ENCODE measurements at places on chromosomes 12 and 14.

GRCh38 chr12:109088818-109089217 lies 4.5 kb downstream of the ALKBH2 start:
- DNase-seq = no peak

GRCh38 chr12:63068857-63069442 lies 82.1 kb downstream of the AVPR1A start:
- peak; percentile 63 for DNase-seq

- DNase-seq = no peak
Measured at GRCh38 chr14:95025941-95026340, 131.4 kb downstream of the DICER1 start.

DNA sequence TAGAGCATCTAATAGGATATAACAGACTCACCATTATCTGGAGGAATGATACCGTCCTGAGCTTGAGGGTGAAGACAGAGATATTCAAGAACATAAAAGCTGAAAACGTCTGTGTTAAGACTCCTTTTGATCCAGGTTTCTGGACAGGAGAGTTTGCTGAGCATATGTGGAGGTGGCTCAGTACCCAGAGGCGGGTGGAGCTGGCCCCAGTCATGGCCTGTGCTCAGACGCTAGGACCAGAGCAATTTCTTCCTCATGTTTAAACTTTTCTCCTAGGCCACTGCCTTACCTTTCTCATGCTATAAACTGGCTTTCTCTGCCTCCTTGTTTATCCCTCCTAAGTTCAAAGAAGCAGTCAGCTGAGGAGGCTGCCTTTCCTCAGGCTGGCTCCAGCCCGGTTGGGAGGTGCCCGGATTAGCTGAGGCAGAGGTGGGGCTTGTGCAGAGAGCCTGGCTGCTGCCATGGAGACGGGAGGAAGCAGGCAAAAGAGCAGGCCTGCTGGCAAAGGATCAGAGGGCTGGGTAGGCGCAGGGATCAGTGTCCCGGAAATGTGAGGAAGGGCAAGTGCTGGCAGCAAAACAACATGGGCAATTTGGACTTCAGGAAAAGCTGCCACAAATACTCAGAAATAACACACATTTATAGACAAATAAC lies 13.7 kb downstream of the COA8 start:
- DNase-seq = no peak

DNA sequence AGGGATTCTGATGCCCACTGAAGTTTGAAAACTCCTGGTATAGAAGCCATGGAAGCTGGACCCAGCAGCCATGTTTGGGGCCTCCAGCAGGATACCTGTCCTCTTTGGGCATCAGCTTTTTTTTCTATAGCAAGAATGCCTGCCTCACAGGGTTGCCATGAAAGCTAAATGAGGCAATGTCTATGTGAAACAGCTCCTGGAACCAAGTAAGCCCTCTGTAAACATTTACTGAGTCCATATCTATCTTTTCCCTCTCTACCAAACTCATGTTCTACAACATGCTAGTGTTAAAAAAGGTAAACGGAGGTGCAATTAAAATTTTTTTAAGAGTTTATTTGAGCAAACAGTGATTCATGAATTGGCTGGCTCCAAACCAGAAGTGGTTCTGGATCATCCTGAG lies 28.6 kb downstream of the FLVCR2 start:
- no peak for DNase-seq

DNA sequence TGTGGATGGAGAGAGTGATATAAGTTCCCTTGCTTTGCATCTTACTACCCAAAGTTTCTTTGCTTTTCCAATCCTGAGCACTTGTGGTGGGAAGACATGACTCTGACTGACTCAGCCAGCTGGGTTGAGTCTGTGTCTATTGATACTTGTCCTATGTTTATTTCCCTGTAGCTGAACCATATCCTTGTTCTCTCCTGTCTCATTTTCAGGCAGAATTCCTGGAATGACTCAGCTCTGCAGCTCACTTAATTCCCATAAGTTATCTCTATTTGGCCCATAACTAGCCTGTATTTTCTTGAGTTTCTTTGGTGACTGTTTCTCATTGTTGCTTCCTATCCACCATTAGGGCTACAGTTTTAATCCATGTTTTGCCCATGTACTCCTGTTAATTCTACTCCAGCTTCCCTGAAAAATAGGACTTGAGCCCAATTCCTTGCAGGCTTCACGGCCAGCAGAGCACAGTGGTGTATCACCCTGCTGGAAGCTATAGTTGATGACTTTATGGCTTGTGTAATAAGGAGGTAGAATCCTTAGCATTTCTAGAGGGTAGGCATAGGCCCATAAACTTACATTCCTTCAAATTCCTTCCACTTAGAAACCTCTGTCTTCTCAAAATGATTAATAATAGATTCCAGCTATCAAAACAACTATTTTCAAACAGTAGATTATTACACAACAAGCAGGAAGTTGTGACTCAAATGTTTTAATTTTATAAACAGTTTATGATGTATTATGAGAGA lies 183.1 kb downstream of the TMTC3 start:
- DNase-seq = no peak

GRCh38 chr12:91044586-91044985 lies 13.2 kb downstream of the KERA start:
- DNase-seq = no peak

- no peak for DNase-seq
Measured at GRCh38 chr14:89586258-89587135, 169.5 kb upstream of the FOXN3 start.

DNA sequence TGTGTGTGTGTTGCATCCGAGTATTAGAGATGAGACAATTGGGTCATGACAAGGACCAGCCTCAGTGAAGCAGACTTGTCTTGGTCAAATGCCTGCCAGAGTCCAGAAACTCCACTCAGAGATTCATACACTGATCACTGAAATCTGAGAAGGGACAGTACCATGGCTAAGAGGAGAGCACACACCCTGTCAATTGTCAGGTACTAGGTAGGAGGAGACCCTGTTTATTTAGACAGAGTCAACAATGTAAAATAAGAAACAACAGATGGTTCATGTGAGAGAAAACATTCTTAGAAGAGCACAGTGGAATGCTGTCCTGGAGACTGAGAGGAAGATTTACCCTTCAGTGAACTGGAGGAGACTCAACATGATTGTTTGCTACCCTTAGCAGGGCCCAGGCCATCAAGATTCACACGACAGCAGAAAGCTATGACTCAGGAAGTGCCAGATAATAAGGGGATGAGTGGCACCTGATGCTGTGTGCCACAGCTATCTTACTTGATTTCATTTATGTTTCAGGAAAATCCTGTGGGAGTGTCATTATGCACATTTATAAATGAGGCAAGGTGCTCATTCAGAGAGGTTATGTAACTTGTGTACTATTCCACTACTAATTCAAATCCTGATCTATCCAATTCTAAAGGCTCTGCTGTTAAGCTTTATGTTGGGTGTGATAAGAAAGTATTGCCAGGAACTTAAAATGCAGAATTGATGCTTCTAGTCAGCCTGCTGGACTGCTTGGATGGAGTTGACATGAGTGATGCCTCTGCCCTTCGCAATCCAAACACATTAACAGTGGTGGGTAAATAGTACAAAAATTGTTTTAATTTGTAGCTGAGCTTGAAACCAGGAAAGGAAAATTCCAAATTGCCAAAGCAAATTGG lies 136.6 kb upstream of the NEDD1 start:
- DNase-seq = no peak

DNA sequence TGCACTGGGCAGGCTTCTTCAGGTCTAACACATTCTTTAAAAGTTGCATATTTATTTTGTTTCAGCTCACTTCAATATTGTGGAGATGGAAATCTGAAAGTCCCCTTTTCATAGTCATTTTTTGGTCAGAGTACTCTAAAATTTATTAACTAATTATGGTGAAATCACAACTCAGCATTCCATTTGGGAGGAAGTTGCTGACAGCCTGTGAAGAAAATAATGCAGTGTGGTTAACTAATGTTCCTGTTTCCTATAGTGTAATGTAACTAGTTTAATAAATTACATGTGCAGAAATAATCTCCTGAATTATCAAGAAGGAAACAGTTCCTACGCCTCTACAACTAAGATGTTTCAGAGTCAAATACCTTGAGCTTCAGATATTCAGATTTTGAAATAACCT lies 17.1 kb downstream of the LRFN5 start:
- no peak for DNase-seq

DNA sequence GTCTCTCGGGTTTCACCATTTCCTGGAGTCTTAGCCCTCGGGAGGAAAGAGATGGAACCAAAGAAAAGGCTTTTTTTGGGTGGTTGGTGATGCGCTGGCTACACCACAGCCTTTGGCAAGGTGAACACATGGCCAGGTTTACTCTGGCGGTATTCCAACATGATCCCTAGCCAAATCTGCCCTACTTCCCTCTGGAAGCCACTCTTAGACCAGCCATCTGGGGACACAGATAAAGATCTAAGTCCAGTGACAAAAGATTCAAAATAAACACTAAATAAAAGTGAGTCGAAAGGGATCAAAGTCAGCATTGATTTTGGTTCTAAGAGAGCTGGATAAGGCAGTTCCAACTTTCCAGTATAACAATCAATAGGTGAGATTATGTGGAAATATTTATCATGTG lies 694.5 kb downstream of the VRK1 start:
- no peak for DNase-seq

DNA sequence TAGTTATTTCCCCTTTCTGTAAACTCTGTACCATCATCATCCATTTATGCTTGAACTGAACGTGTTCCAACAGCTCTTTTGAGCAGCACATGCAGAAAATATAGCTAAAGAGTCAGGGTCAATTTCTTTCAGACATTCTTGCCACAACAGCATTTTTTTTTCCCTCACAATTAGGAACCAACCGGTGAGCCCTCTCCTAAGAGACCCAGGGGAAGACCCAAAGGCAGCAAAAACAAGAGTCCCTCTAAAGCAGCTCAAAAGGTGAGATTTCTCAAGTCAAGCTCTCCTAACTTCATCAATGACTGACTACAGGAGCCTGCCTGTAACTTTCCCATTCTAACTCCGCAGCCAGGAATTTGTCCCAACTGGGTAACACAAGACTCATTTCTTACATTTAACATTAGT lies 3.5 kb downstream of the HMGA2 start:
- DNase-seq = no peak

DNA sequence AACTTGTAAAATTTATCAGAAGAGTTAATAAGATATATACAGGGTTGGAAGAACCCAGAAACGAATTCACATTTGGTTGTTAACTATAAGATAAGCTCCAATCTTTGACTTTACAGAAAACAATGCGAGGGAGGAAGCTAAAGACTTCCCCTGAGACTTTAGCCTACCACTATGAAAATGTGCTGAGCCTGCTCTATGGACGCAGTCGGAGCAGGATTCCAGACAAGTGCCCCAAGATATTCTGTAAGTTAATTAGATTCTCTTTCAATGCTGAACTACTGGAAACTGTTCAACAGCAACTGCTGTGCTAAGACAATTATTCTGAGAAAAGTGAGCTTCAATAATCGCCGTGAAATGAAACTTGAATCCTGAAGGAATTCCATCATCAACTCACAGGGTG lies 8.3 kb upstream of the LRRC10 start:
- no peak for DNase-seq

DNA sequence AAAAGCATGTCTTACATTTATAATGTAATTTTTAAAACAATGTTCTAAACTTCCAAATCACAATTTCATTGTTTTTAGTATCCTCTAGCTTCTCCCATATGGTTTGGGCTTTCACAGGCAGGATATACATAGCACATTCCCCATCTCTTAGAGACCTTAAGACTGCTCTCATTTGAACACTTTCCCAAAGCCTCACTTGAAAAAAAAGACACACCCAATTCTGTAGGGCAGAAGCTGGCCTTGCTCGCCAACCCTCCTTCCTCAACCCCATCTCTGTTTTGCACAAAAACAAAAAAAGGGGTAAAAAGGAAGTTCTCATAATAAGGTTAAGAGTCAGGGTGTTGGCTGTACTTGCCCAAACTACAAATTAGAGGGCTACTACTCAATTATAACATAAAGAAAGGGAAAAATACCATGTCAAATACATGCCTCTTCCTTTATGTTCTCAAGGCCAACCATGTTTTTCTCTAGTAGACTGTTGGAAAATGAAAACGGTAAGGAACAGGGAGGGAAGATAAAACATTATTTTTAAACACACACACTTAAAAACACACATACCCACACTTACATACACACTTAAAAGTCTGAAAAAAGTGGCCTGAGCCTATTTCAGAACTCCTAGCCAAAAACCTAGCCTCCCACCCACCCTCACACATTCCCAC lies 9.9 kb upstream of the KANSL2 start:
- DNase-seq = no peak

- no peak for DNase-seq
Measured at GRCh38 chr14:98819867-98820206, 452.2 kb downstream of the BCL11B start.

DNA sequence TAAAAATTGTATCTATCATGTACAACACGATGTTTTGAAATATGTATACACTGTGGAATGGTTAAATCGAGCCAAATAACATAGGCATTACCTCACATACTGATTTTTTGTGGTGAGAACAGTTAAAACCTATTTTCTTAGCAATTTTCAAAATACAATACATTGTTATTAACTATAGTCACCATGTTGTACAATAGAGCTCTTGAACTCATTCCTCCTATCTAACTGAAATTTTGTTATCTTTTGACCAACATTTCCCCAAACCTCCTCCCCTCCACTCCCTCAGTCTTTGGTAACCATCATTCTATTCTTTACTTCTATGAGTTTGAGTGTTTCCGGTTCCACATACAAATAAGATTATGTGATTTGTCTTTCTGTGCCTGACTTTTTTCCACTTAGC lies 6.8 kb upstream of the SLC38A2 start:
- no peak for DNase-seq

GRCh38 chr14:85554106-85554505 lies 24.2 kb downstream of the FLRT2 start:
- DNase-seq = no peak

GRCh38 chr12:21416511-21417121 lies 20.8 kb upstream of the PYROXD1 start:
- no peak for DNase-seq

DNA sequence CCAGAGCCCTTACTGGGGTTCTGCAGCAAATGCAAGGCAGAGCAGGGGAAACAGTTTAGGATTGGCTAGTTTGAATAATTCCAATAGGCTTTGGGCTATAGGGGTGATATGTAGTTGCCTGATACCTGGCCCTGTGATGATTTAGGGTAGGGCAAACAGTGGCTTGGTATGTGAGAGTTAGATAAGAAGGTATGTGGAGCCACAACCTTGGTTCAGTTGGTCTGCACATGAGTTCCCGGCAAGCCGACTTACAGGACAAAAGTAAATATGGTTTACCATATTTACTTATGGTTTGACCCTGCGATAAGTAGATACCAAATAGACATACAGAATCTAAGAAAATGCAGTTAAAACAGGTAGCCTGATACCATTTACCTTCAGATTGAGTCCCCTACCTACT lies 8.3 kb upstream of the CAPRIN2 start:
- no peak for DNase-seq

- no peak for DNase-seq
Measured at GRCh38 chr12:10941916-10942607, 3.0 kb upstream of the TAS2R14 start.
